ENCODE measurements at places on chromosomes 2 and 18.

DNA sequence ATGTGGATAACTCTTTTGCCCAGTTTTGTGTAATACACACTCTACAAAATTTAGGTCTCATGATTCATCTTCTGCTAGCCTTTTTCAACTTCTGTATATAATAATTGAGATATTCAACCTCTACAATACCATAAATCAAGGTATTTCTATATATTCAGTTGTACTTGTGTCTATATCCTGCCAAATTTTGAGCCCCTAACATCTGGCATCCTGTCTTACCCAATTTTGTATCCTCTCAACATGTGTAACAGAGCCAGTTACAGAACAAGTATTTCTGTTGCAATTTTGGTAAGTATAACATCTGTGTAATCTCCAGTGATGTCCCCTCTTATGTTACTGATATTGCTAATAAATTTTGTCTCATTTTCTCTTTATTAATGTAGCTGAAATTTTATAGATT, 145.8 kb downstream of the TRIB2 start:
- no peak for DNase-seq

- DNase-seq = no peak
Measured at GRCh38 chr2:241010531-241011295, 12.3 kb downstream of the SNED1 start.

DNA sequence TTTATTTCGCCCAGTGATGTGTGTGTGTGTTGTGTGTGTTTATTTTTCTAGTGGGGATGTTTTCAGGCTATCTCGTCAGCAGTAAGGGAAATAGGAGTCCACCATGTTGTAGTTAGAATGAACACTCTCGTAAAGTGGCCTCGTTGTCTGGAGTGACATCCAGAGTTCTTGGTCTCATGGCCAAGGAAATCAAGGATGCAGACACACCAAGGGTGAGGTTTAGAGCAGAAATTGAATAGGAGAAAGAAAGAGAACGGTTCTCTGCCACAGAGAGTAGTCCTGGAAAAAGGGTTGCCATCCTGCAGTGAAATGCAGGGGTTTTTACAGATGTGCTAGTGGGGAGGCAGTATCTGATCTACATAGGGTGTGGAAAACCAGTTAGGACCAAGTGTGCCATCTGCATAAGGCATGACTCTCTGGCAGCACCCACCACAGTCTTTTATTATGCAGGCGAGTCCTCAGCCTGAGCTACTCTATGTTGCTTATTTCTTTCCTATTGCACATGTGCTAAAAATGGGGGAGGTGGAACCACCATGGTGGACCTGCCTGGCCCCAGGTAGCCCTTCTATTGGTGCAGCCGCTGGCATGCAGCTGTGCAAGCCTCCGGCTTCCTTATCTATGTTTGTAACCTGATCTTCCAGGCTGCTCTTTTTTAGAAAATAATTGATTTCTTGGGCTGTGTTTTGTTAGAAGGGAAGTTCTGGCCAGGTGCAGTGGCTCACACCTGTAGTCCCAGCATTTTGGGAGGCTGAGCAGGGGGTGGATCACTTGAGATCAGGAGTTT, 23.2 kb downstream of the RALB start:
- no peak for DNase-seq

GRCh38 chr2:138035608-138036217, 71.4 kb downstream of the HNMT start:
- DNase-seq = no peak

DNA sequence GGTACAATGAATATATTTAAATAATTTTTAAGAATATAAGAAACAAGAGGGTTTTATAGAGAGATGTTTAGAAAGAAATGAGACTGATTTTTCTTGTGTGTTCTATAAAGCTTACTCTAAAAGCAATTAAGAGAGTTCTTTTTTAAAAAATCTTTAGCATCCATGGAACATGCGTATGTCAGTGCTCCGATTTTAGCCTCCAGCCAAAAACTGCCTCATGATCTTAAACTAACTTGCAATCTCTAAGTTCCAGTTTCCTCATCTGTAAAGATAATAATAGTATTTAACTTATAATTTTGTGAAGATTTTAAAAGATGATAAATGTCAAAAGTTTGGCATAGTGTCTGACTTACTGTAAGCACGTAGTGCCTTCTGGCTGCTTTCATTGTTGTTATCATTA, 448.7 kb downstream of the EPHA4 start:
- no peak for DNase-seq

- DNase-seq = no peak
Measured at GRCh38 chr2:6794448-6794847, 71.3 kb downstream of the CMPK2 start.

- no peak for DNase-seq
Measured at GRCh38 chr2:162261032-162261945, 18.0 kb upstream of the FAP start.

GRCh38 chr2:136116813-136117390, 1.0 kb downstream of the CXCR4 start:
- DNase-seq = no peak

GRCh38 chr2:136116151-136116812, 1.7 kb downstream of the CXCR4 start:
- DNase-seq = no peak

GRCh38 chr18:12742453-12742852, 39.6 kb downstream of the PSMG2 start:
- DNase-seq = no peak

DNA sequence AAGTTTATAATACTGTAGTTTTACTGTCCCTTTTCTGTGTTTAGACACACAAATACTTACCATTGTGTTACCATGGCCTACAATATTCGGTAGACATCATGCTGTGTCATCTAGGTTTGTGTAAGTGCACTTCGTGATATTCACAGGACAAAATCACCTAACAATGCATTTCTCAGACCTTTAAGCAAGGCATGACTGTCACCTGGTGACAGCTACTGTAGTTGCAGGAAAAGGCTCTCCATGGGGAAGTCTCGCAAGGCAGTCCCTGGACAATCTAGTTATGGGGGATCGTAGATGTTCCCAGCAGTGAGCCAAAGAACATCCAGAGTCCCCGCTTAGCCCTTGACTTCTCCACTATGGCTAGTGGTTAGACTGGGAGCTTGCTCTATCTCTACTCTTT, 73.1 kb downstream of the EIF2AK3 start:
- no peak for DNase-seq

- DNase-seq = no peak
Measured at GRCh38 chr2:29706171-29706720, 215.1 kb downstream of the ALK start.

GRCh38 chr2:130727286-130727924, 1.5 kb upstream of the GPR148 start:
- peak; percentile 73 for DNase-seq

DNA sequence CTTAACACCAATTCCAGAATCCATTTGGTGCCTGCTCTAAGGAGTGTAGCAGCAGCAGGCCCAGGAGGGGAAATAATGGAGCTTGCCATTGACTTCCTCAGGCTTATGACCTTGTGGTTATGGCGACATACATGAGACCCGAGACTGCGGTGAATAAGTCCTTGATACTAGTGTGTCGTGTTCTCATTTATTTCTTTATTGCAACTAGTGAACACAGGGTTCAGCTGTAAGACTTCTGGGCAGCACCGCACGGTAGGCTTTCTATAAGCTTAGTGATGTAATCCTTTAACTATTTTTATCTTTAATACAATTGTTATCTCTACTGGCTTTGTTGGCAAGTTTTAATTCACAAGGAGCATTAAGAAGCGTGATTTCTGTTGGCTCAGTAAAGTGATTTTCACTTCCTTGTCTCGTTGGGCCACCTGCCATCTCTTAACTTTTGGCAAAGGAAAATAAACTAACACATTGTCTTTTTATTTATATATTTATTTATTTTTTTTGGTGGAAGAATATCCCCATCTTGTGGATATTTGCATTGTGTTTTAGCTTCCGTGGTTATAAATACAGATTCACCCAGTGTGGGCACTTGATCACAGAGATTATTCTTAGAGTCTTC, 139.8 kb downstream of the LTBP1 start:
- DNase-seq = no peak

- DNase-seq = peak; percentile 23
Measured at GRCh38 chr2:106638580-106638979, 151.4 kb downstream of the CD8B2 start.

- no peak for DNase-seq
Measured at GRCh38 chr2:86020984-86021383, 84.7 kb downstream of the POLR1A start.

DNA sequence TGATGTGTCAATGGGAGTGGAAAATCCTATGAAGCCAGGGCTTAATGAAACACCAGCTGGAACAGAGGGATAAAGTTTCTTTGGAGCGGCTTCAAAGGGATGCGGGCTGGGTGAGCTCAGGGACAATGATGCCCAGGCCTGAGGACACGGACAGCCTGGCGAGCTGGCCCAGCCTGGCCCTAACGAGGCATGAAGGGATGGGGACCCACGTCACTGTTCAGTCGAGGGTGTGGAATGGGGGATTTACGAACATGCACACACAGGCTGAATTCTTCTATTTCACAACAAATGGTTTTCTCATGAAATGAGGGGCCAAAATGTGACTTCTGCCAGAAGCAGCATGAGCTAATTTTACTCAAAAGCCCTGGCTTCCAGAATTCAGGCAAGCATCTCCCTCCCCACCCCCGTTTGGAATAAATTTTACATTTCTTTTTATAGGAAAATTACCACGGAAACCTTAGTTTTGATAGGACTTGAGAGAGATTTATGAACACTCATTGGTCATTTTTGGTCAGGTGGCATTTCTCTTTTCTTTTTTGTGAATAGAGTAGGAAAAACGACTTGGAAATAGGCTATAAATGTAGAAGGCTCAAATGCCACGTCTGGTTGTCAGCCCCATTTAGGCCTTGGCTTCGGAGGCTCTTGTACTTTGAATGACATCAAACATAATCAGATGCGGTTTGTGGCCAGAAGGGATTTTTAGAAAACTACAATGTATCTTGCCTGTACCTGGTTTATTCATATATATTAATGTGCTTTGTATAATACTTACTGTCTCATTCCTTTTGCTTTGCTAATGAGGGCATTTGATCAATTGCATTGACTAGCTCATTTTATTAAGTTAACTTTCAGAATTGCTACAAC, 893.8 kb upstream of the CELF4 start:
- no peak for DNase-seq

GRCh38 chr2:189441709-189442074, 418 bp downstream of the WDR75 start:
- DNase-seq = no peak

DNA sequence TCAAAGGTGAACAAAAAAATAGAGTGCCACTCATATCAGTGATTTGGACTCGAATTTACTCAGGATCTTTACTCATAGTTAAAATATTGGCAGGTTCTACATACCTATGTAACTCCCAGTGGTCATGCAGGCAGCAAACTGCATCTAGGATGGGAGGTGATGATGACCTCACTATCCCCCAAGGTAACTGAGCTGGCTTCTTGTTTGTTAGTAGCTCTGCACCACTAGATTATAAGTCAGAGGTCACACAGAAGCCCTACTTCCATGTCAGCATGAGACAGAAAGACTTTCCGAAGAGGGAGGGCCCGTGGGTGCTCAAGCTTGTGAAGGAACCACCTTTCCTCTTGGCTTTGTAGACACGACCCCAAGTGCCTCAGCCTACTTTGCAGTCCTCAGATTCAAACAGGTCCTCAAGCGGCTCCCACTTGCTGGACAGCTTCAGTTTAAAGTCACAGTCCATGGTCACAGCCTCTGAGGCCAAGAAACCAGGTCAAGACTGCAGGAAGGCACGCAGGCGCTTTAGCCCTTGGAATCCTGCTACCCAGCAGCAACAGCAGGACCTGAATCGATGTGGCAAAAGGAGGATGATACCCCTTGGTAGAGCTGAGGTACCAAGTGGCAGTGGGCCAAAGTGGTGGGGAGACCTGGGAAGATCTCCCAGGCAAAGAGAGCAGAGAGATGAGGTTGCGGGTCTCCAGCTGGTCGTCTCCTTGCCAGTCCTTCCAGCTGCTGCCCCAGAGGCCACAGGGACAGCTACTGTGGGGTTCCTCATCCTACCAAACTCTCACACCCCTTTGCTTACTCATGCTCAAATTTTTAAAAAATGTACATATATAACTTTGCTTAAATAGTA, 4.3 kb downstream of the NTSR2 start:
- DNase-seq = no peak

Measured in NCI-H1417 treated with DMSO at 0.1 percent for 48 hours (cell line).